ENCODE measurements at places on chromosomes 5 and 9.

DNA sequence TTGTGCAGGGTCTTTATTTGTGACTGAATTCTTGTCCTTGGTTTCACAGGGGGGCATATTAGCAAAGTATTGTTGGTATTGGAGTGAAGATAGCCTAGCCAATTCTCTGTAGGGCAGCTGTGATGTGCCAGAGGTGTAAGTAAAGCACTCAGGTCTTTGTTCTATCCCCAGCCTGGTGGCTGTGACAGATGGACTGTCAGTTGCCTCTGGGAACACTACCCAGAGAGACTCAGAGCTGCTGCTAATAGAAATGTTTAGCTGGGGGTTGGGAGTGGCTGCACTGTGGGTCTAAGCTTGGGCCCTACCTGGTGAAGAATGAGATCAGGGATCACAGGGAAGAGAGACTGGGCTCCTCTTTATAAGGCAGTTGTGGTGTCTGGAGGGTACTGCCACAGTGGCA is 1006.5 kb upstream of the TYRP1 start:
- DNase-seq = no peak

- DNase-seq = no peak
These were observed 26.1 kb downstream of the TTC23L start for GRCh38 chr5:34865091-34865490.

GRCh38 chr5:130773813-130774212 is 391.2 kb downstream of the HINT1 start:
- peak; percentile 49 for DNase-seq

- DNase-seq = peak; percentile 7
These were observed 76.0 kb upstream of the DAP start for GRCh38 chr5:10836986-10837385.

GRCh38 chr5:351921-352245 is 30.4 kb downstream of the AHRR start:
- no peak for DNase-seq

GRCh38 chr5:69001627-69002026 is 92.2 kb upstream of the SLC30A5 start:
- DNase-seq = no peak

DNA sequence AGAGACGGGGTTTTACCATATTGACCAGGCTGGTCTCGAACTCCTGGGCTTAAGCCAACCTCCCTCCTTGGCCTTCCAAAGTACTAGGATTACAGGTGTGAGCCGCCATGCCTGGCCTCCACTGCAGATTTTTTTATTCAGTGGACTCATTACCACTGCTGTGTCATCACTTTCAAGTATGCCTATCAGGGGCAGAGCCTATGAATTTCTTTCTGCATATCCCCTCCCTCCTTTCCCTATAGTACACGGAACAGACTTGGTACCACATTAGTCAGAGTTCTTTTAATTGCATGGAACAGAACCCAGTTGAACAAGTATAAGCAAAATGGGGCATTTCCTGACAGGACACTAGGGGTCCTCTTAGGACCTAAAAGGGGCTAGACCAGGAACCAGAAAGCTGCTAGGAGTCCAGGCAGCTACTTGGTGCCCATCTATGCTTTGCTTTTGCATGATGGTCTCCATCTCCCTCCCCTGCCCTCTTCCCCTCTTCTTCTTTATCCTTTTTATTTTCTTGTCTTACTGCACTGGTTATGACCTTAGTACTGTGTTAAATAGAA is 5.8 kb downstream of the BSPRY start:
- DNase-seq = no peak

- no peak for DNase-seq
These were observed 44.5 kb downstream of the SERINC5 start for GRCh38 chr5:80211327-80211726.

- no peak for DNase-seq
These were observed 297.3 kb upstream of the RASA1 start for GRCh38 chr5:86970361-86970760.

DNA sequence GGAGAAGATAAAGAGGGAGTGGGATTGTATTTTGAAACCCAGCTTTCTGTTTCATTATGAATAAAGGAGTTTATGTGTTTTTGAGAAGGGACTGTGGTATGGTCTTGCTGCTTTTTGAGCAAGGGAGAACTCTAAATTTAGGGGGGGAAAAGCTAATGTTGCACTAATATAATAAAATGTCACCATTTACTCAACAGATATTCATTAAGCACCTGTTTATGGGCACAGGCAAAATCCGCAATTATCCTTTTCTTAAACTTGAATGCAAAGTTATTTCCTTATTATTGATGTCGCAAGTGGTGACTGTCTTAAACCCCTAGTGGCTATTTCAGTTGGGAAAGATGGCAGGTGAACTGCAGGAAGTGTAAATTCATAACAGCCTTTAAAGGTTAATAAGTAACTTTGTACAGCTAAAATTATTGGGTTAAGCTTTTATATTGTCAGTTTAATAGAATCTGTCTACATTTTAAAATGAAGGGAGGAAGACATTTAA is 1.5 kb downstream of the CDC42SE2 start:
- DNase-seq = peak; percentile 54

DNA sequence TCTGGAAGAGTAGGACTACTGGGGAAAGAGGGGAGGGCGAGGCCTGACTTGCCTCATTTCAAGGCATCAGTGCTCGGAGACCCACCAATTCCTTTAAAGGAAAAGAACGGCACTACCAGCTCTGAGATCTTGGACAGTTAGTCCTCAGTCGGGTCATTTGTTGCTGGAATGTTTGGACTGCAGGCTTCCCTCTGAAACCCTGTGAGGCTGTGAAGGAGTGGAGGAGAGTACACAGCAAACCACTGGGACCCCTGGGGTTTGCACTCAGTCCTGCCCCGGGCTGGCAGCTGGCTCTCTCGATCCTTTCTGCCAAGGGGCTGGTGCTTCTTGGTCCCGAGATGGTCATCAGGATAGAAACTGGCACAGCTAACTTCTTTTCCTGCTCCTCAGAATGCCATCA is 194.5 kb downstream of the TRIO start:
- DNase-seq = no peak

DNA sequence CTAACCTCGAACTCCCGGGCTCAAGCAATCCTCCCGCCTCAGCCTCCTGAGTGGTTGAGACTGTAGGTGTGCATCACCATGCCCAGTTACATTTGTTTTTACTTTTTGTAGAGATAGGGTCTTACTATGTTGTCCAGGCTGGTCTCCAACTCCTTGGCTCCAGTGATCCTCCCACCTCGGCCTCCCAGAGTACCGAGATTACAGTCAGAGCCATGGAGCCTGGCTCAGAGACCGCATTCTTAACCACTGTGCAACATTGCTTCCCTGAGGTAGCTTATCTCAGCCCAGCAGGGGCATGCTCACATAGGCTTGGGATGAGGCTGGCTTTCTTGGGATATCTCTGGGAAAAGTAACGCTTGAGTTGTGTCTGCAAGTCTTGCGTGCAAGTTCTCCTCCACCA is 99.7 kb downstream of the SPRY4 start:
- DNase-seq = no peak

GRCh38 chr5:171595401-171595800 is 176.0 kb downstream of the FGF18 start:
- DNase-seq = no peak

DNA sequence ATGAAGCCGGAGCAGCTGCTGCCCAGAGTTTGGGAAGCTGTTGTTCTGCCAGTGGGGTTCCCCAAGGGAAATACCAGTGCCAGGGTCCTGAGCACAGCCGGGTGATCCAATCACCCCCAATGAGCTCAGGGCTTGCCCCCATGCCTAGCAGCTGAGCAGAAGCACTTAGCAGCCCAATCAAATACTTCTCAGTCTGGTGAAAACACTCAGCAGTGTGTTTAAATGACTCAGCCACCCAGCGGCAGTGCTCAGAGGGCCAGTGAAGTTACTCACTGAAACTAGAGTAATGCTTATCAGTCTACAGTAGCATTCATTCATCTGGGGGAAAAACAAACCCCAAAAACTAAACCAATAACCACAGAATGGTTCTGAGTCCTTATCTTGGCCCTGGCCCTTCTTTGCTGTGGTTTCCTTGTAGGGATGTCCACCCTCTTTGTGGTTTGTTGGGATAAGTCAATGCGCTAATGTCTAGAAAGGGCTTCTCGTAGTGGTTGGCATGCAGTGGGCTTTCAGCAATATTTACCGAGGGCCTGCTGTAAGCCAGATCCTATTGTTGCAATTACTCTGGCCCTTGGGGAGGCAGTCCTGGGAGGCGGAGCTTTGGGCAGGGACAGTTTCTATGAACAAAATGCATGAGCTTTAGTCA is 43.1 kb downstream of the LHX2 start:
- DNase-seq = peak; percentile 68

- DNase-seq = no peak
These were observed 3.5 kb downstream of the GBA2 start for GRCh38 chr9:35745569-35745968.

- peak; percentile 19 for DNase-seq
These were observed 5.5 kb upstream of the TNFSF15 start for GRCh38 chr9:114811301-114811700.

All from kidney glomerular epithelial cell (primary cell).